ENCODE measurements at places on chromosomes 2 and 18.

- no peak for DNase-seq
Observed at GRCh38 chr18:42292654-42293053, 337.6 kb downstream of the PIK3C3 start.

GRCh38 chr2:207163053-207163755, 2.5 kb downstream of the KLF7 start:
- DNase-seq: no peak

GRCh38 chr2:109367683-109368082, 238.7 kb downstream of the SH3RF3 start:
- no peak for DNase-seq

GRCh38 chr18:57205641-57206040, 58.8 kb downstream of the BOD1L2 start:
- no peak for DNase-seq

- no peak for DNase-seq
Observed at GRCh38 chr2:227153307-227153706, 10.7 kb downstream of the COL4A4 start.

DNA sequence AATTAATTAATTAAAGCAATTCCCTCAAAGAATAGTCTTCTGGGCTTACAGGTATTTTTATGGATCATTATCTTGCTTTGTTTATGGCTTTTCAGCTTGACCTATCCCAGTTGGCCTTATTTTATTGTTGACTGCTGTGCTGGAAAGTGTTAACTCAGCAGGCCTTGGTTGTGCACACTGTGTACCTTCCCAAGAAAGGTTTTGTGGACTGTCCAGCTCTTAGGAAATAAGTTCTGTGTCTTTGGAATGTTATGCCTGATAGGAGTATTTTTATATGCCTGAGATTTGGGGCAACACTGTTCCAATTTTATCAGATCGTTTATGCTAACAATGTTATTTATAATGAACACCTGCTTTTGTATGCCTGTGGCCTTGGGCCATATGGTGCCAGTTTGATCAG, 671.9 kb upstream of the ZNF804A start:
- DNase-seq: no peak

DNA sequence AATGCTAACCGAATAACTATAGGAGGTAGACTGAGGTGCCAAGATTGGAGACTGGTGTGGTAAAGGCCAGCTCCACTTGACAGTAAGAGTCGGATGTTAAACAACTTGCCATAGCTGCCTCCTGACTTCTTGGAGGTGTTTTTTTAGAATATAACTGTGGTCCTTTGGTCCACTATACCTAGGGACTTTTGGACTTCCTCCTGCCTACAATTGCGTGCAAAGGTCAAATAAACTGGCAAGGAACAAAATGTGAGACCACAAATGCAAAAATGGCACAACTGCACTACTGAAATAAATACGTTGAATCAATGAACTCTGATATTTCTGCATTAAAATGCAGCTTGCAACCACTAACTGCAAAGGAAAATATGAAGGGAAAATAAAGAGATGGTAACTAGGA, 338.6 kb downstream of the NRXN1 start:
- DNase-seq: no peak

DNA sequence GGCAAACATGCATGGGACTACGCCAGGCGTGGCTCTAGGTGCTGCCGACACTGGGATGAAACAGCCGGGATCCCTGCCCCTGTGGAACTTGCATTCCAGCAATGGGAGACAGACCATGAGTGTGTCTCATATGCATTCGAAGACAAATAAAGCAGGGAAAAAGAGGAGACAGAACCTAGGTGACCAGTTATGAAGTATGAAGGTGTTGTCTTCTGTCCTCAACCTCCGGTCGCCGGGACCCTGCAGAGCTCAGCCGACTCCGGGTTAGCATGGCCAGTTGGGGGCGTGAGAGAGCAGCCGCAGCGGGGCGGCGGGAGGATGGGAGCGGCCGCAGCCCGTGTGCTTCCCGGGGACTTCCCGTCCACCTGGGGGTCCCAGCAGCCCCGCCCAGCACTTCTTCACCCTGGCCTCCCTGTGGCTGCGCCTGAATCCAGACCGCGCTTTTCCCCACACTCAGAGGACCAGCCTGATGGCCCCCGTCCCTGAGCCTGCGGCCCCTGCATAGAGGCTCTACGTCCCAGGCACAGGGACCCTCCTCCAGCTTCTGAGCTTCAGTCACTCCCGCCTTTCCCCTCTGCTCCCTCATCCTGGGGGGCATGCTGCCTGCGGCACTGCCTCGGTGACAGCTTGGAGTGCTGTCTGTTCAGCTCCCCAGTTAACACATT, 11.4 kb downstream of the ID2 start:
- DNase-seq: no peak

DNA sequence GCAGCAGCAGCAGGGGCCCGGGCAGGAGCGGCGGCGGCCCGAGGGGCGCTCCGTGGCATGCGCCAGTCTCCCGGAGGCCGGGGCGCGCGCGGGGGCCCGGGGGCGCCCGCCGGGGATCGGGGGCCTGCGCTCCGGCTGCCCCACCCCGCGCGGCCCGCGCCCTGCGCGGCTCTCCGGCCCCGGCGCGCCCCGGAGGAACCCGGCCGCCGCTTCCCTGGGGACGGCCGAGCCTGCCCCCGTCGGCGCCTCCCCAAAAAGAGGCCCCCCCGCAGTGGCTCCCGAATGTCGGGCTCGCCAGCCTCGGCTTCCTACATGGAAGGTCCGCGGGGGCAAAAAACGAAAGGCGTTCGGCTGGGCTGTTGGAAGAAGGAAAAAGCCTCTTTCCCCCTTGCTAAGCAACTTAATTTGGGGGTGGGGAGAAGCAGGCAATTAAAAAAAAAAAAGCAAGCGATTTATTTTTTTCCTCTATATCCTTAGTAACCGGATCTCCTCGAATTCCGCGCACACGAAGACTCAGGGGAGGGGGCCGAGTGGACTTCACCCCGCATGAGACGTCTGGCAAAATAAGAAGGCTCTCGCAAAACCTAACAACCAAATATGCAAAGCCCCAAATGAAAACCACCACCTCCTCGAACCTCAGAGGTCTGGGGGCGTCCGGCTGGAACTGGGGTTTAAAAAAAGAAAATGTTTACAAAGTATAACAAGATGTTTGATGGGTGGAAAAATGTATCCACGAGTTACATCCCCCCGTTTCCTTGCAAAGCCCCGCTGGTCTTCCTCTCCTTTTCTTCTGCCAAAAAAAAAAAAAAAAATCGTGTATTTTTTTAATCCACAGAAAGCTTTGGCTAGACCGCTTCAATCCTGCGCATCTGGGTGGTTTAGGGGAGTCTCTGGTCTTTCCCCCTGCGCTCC, at the start of gene SMAD7:
Gene SMAD7 (minus strand): TSS at position 430 of the 912 bp plus-strand sequence. CDS start 541 bp downstream, outside the sequence.
- no peak for DNase-seq

DNA sequence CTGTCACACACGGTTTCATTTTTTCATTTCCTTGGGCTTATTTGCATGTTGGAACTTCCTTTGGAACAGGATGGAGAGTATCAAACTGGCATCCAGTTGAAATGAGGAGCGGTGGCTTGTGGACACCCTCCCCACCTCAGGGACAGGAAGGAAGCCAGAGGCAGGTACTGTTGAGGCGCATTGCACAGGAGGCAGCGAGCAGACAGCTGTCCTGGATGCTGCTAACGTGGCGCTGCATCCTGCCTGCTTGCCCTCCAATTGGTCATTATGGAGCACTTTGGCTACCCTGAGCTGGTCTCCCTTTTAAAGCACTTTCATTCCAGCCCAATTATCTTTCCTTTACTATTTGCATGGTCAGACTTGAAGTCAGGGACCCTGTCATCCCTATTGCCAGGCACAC, 80.7 kb upstream of the ITGA4 start:
- DNase-seq: no peak

- DNase-seq: peak; percentile 89
Observed at GRCh38 chr2:96157649-96158553, 12.7 kb upstream of the DUSP2 start.

DNA sequence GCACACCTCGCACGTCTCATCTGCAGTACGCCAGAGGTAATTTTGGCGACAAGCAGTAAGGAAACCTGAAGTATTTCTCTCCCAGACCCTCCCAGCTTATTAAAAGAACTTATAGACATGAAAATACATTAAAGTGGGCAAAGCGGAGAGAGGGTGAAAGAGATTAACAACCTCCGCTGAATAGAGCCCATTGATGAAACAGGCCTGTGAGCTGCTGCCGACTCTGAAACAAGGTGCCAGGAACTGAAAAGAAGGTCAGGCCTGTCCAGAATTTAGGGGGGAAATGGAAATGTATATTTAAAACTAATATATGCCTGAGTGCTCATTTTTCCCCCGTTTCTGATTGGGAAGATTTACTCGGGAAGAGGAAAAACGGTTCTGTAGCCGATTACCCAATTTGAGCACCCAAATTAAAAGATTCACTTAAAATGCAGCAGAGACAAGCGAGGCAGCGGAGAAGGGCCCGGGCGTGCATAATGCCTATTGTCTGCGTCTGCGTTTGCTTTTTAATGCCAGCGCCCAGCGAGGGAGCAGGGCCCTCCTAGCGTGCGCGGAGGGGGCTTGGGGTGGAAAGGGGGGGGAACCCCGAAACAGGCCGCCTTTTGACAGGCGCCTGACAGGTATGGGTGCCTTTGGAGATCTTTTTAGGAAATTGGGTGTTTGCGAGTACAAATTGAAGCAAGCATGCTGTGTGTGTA, 316.2 kb downstream of the GBX2 start:
- DNase-seq: no peak
